Vagina (tissue), 2 donors: ENCODE measurements at places on chromosomes 3 and 15. TPM values are rescaled to one million over a fixed set of nuclear protein-coding genes. Genes with fewer than 3 reads are reported as not detected.
A peak's percentile ranks its signal among the peaks of the same experiment; 100 is the strongest.

DNA sequence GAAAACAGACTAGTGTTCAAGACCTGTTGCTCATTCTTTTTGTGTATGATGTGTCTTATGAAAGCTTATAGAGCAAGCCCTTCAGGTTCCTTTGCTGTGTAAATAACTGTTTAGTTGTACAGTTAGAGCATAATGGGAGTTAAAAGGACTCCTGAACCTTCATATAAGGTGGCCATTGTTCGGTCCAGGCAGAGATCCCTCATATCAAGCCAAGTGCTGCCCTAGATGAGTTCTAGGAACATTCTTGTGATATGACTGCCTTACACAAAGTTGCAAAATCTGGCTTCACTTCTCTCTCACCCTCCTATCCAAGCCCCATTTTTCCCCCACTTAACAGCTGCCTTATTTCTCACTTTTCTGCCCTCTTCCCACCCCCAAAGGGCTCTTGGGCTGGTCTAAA, 26.9 kb downstream of the GYG1 start:
- no peak overlapping the region for H3K4me3 ChIP-seq
- H3K27me3 ChIP-seq = no peaks in the 10 kb centered on the region
- H3K4me1 ChIP-seq = peaks cover 10% of the 10 kb centered on the region
- H3K36me3 ChIP-seq = no peaks in the 10 kb centered on the region
- no peak overlapping the region for H3K27ac ChIP-seq

DNA sequence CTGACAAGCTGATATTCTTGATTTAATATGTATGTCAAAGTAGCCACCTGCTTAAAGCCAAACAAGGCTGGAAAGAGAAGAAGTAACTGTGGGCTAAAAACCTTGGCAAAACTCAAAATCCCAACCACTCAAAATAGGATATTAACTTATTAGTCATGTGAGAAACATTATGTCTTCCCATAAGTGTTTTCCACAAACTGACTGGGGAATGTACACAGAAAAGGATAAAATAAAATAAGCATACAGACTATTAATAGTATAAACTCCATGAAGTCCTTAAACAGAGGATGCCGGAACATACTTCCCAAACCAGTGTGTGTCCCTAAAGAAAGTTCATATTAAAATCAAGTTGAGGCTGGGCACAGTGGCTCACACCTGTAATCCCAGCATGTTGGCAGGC, 263.7 kb upstream of the THBS1 start:
- H3K4me3 ChIP-seq = no peak overlapping the region
- H3K27ac ChIP-seq = no peak overlapping the region
- no peaks in the 10 kb centered on the region for H3K36me3 ChIP-seq
- DNase-seq = no peak
- H3K4me1 ChIP-seq = no peaks in the 10 kb centered on the region

- no peaks in the 10 kb centered on the region for H3K36me3 ChIP-seq
- DNase-seq = no peak
- no peak overlapping the region for H3K27ac ChIP-seq
- no peak overlapping the region for H3K4me3 ChIP-seq
- no peaks in the 10 kb centered on the region for H3K27me3 ChIP-seq
- no peaks in the 10 kb centered on the region for H3K4me1 ChIP-seq
These were observed 508.6 kb downstream of the FHIT start for GRCh38 chr3:60742606-60743145.

DNA sequence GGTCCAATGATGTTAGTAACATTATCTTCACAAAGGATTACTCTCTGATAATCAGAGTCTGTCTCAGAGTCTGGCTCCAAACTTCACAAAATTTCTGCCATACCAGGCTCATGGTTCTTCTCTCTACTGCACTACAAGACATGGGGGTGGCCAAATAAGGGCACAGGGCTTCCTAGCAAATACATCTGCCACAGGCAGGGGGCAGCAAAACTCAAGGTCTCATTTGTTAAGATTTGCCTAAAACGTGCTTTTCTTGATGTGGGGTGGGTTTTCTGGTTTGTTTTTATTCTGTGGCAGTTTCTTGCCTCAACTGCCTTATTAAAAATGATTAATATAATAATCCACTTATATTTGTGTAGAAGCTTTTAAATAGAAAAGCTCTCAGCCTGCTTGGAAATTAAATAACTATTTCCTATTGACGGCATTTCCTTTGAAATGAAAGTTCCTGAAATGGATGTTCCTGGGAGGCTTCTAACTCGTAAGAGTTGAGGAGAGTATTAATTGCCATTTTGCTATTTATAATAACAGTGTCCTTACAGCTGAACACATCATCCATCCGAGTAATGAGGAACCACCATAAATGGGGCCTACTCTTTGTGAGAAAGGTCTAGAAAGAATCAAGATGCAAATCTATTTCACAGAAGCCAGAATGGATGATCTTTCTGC, 53.8 kb downstream of the SST start:
- DNase-seq = no peak
- no peak overlapping the region for H3K4me3 ChIP-seq
- no peak overlapping the region for H3K27ac ChIP-seq
- peaks cover 21% of the 10 kb centered on the region for H3K4me1 ChIP-seq
- H3K36me3 ChIP-seq = no peaks in the 10 kb centered on the region

DNA sequence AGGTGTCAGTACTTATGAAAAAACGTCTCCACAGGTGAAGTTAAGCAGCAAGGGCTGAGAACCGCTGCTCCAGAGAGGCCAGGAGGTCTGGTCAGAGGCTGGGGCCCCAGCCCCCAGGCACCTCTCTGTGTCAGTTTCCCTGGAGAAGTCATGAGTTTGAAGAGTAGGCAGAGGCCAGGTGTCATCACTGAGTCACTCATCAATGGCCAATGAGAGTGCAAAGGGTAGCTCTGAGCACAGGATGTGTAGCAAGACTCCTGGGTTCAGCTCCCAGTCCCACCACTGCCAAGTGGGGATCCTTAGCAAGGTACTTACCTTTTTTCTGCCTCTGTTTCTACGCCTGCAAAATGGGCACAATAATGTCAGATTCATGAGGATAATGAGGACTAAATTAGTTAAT, 47.9 kb downstream of the CORO2B start:
- DNase-seq = no peak
- H3K36me3 ChIP-seq = no peaks in the 10 kb centered on the region
- H3K27ac ChIP-seq = no peak overlapping the region
- peaks cover 5% of the 10 kb centered on the region for H3K4me1 ChIP-seq
- no peak overlapping the region for H3K4me3 ChIP-seq

- H3K36me3 ChIP-seq = no peaks in the 10 kb centered on the region
- no peaks in the 10 kb centered on the region for H3K27me3 ChIP-seq
- no peak for DNase-seq
- no peaks in the 10 kb centered on the region for H3K4me1 ChIP-seq
- no peak overlapping the region for H3K27ac ChIP-seq
These were observed 34.8 kb downstream of the RBPMS2 start for GRCh38 chr15:64740311-64741170.

GRCh38 chr3:71066356-71066755, 517.2 kb downstream of the FOXP1 start:
- H3K4me1 ChIP-seq = peaks cover 69% of the 10 kb centered on the region
- H3K4me3 ChIP-seq = peak overlapping the region; percentile 79
- H3K27ac ChIP-seq = peak overlapping the region; percentile 99
- H3K27me3 ChIP-seq = no peaks in the 10 kb centered on the region
- no peaks in the 10 kb centered on the region for H3K36me3 ChIP-seq

GRCh38 chr15:95990833-95991232, 339.7 kb upstream of the NR2F2 start:
- no peak overlapping the region for H3K4me3 ChIP-seq
- no peak overlapping the region for H3K27ac ChIP-seq
- H3K4me1 ChIP-seq = no peaks in the 10 kb centered on the region
- DNase-seq = no peak

The TGM5 gene
- total RNA-seq = 8.3 TPM

GRCh38 chr3:50502225-50502583, 1.2 kb downstream of the CACNA2D2 start:
- no peaks in the 10 kb centered on the region for H3K36me3 ChIP-seq
- no peak overlapping the region for H3K27ac ChIP-seq
- peaks cover 12% of the 10 kb centered on the region for H3K4me1 ChIP-seq
- no peak overlapping the region for H3K4me3 ChIP-seq
- no peak for DNase-seq

DNA sequence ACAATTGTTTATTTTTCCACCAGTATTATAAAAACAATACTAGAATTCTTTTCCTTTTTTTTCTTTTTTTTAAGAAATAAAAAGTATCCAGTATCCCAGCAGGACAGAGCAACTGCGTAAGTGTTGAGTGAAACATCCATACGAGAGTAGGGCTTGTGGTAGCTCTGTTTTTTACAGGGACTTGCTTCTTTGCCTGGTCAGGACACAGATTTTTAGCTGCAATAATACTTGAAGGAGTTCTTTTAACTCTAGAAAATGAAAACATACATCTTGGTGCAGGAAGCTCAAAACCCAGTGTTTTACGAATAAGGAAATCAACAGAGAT, 297.7 kb upstream of the NR2E3 start:
- H3K4me3 ChIP-seq = no peak overlapping the region
- H3K4me1 ChIP-seq = peaks cover 14% of the 10 kb centered on the region
- peak overlapping the region; percentile 25 for H3K27ac ChIP-seq
- DNase-seq = no peak
- no peaks in the 10 kb centered on the region for H3K27me3 ChIP-seq

GRCh38 chr3:48985831-48986376, 4.1 kb upstream of the P4HTM start:
- H3K4me3 ChIP-seq = no peak overlapping the region
- DNase-seq = no peak
- no peaks in the 10 kb centered on the region for H3K27me3 ChIP-seq
